Smooth muscle cell of the pulmonary artery (primary cell): ENCODE measurements at places on chromosomes 5 and 9. TPM values are rescaled to one million over a fixed set of nuclear protein-coding genes. Genes with fewer than 3 reads are reported as not detected.

The NSG2 gene
- not detected in 2 replicates for total RNA-seq

The CCDC171 gene
- 2.2 and 2.4 TPM in 2 replicates for total RNA-seq

The GABRG2 gene
- not detected in 2 replicates for total RNA-seq

The HCN1 gene
- under 0.01 and 0.03 TPM in 2 replicates for total RNA-seq

The NNT gene
- 71.0 and 89.2 TPM in 2 replicates for total RNA-seq

The NHP2 gene
- total RNA-seq: 68.9 and 89.8 TPM in 2 replicates

The LCN9 gene
- not detected in 2 replicates for total RNA-seq

The OR1Q1 gene
- 0.59 TPM in 1 of 2 replicates, not detected in the other for total RNA-seq

The DOCK8 gene
- total RNA-seq: 0.07 and 0.26 TPM in 2 replicates

The SRP19 gene
- total RNA-seq: 39.0 and 39.9 TPM in 2 replicates

The BARX1 gene
- total RNA-seq: 0.13 TPM in 2 replicates

The EQTN gene
- total RNA-seq: not detected in 2 replicates

The BARHL1 gene
- total RNA-seq: not detected in 2 replicates

The CEMIP2 gene
- 53.4 and 106 TPM in 2 replicates for total RNA-seq

The NR2F1 gene
- total RNA-seq: 9.1 and 10.2 TPM in 2 replicates
